GM23248 (cell line): ENCODE measurements at places on chromosomes 2 and 18. TPM values are rescaled to one million over a fixed set of nuclear protein-coding genes. Genes with fewer than 3 reads are reported as not detected.

POTEJ gene
- polyA plus RNA-seq = not detected in 2 replicates

CHRNA1 gene
- 0.16 and 0.27 TPM in 2 replicates for polyA plus RNA-seq

PLGLB2 gene
- polyA plus RNA-seq = 0.51 and 0.93 TPM in 2 replicates

POU3F3 gene
- polyA plus RNA-seq = not detected in 2 replicates

ALLC gene
- polyA plus RNA-seq = not detected in 2 replicates

INHBB gene
- 0.19 and 0.49 TPM in 2 replicates for polyA plus RNA-seq

KLHL14 gene
- not detected in 2 replicates for polyA plus RNA-seq

OTOS gene
- not detected in 2 replicates for polyA plus RNA-seq

SNORC gene
- polyA plus RNA-seq = 0.39 TPM in 1 of 2 replicates, not detected in the other

NAT8 gene
- not detected in 2 replicates for polyA plus RNA-seq

GRCh38 chr2:217642944-217643343 is 359.9 kb downstream of the TNS1 start:
- no peak for DNase-seq
- H3K27me3 ChIP-seq = no peaks in the 10 kb centered on the region
- no peaks in the 10 kb centered on the region for H3K36me3 ChIP-seq
- no peak overlapping the region for H3K27ac ChIP-seq
- H3K4me1 ChIP-seq = 0 out of 2 replicates have a peak, but pooled peaks cover 3% of the 10 kb centered on the region

DNA sequence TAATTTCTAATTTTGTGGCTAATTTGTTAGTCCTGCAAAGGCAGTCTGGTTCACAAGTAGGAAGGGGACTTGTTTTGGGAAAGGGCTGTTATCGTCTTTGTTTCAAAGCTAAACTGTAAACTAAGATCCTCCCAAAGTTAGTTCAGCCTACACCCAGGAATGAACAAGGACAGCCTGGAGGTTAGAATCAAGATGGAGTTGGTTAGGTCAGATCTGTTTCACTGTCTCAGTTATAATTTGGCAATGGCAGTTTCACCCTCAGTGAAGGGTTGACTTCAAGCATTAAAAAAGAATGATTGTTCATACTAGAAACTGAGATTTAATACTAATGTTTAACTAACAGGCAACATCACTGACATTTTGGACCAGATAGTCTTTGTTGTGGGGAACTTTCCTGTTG is 69.5 kb downstream of the KIAA2012 start:
- H3K27me3 ChIP-seq = no peaks in the 10 kb centered on the region
- DNase-seq = no peak
- H3K4me1 ChIP-seq = peaks cover 25% of the 10 kb centered on the region
- no peaks in the 10 kb centered on the region for H3K36me3 ChIP-seq

GRCh38 chr18:71529703-71530303 is 1014.3 kb downstream of the CBLN2 start:
- no peak for DNase-seq
- no peaks in the 10 kb centered on the region for H3K36me3 ChIP-seq
- H3K4me3 ChIP-seq = no peak overlapping the region
- H3K27me3 ChIP-seq = no peaks in the 10 kb centered on the region
- no peaks in the 10 kb centered on the region for H3K4me1 ChIP-seq
- H3K27ac ChIP-seq = no peak overlapping the region

DNA sequence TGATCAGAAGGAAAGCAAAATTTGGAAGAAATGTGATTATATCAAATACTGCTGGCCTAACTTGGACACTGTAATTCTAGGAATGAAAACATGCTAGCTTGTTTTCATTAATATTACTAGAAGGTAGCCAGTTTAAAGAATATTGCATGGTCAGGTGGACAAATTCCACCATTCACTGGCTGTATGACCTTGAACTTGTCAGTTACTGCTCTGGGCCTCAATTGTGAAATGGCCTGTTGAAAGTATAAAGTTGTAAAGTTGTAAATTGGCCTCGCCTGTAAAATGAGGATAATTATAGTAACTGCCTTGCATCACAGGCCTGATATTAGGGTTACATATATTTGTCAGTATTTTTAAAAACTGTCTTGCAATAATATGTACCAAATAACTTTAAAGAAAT is 398.4 kb upstream of the CHST9 start:
- no peak for DNase-seq
- H3K36me3 ChIP-seq = no peaks in the 10 kb centered on the region
- H3K27ac ChIP-seq = no peak overlapping the region
- no peaks in the 10 kb centered on the region for H3K27me3 ChIP-seq

DNA sequence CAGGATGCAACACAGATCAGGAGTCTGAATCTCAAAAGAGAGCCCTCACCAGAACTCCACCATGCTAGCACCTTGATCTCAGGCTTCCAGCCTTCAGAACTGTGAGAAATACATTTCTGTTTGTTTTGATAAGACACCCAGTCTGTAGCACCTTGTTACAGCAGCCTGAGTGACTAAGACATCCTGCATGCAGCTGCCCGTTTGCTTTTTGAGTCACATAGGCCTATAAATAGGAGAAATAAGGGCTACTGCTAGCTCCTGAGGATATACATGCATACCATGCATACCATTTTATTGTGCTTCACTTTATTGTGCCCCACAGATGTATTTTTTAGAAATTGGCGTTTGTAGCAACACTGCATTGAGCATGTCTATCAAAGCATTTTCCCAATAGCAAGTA is 337.8 kb downstream of the CDH2 start:
- H3K27ac ChIP-seq = no peak overlapping the region
- DNase-seq = peak; percentile 76
- no peaks in the 10 kb centered on the region for H3K36me3 ChIP-seq
- no peak overlapping the region for H3K4me3 ChIP-seq
- peaks cover 18% of the 10 kb centered on the region; the same call in 1 of the 2 replicates for H3K27me3 ChIP-seq
- peaks cover 27% of the 10 kb centered on the region for H3K4me1 ChIP-seq

DNA sequence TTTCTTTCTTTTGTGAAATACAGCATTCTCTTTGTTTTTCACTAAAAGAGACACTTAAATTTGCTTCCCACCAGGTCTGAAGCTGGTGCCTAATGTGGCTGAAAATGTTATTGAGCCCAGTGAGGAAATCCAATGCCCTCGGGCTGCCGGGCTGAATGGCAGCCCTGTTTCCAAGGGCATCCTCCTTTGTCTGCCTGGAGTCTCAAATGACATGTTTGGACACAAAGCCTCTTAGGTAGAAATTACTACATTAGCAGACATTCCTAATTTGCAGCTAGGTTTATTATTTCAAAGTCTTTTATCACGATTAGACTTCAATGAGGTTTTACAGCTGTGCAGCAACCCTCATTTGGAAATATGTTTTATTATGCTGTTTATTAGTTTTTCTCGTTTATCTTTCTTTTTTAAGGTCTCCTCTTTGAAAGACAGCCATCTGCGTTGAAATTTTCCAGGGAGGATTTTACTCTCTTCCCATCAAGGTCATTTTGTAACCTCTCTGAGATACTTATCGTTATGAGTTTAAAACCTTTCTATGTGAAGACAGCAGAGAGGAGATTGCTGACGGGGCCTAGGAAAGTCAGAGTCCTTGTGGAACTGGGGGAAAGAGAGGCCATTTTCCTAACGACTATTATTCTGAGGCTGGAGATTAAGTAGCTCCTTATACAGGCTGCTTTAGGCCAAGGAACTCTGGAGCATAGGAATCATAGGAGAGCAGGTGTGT is 59.0 kb upstream of the ZNF532 start:
- no peak for DNase-seq
- no peak overlapping the region for H3K4me3 ChIP-seq
- H3K36me3 ChIP-seq = no peaks in the 10 kb centered on the region
- no peak overlapping the region for H3K27ac ChIP-seq
- H3K27me3 ChIP-seq = no peaks in the 10 kb centered on the region
- H3K4me1 ChIP-seq = no peaks in the 10 kb centered on the region

GRCh38 chr18:41745166-41746049 is 209.6 kb upstream of the PIK3C3 start:
- peak; percentile 54 for DNase-seq
- no peaks in the 10 kb centered on the region for H3K36me3 ChIP-seq
- H3K27me3 ChIP-seq = peaks cover 24% of the 10 kb centered on the region
- H3K4me1 ChIP-seq = no peaks in the 10 kb centered on the region
- H3K27ac ChIP-seq = no peak overlapping the region

DNA sequence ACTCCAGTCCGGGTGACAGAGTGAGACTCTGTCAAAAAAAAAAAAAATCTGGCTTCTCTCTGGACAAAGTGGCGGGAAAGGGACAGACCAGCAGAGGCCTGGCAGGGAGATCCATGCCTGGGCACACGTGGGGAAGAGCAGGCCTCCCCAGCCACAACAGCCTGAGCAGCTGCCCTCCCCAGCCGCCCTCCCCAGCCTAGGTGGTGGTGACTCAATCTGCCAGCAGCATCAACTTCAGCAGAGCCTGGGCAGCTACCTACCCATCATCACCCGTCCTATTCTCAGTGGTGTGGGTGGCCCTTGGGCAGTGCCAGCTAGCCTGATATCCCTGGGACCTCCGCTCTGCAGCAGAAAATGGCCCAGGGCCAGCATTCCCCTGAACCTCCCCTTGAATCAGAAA is 612.4 kb downstream of the FBXO15 start:
- H3K27ac ChIP-seq = no peak overlapping the region
- no peaks in the 10 kb centered on the region for H3K4me1 ChIP-seq
- H3K27me3 ChIP-seq = no peaks in the 10 kb centered on the region
- no peak for DNase-seq
- H3K36me3 ChIP-seq = no peaks in the 10 kb centered on the region

GRCh38 chr2:150043172-150043500 is 444.3 kb downstream of the RND3 start:
- no peaks in the 10 kb centered on the region for H3K27me3 ChIP-seq
- no peak overlapping the region for H3K4me3 ChIP-seq
- no peak for DNase-seq
- H3K36me3 ChIP-seq = no peaks in the 10 kb centered on the region
- no peak overlapping the region for H3K27ac ChIP-seq

- H3K4me1 ChIP-seq = peaks cover 3% of the 10 kb centered on the region; the same call in 1 of the 2 replicates
- no peaks in the 10 kb centered on the region for H3K36me3 ChIP-seq
- peak; percentile 65 for DNase-seq
- H3K27me3 ChIP-seq = no peaks in the 10 kb centered on the region
- H3K27ac ChIP-seq = no peak overlapping the region
- no peak overlapping the region for H3K4me3 ChIP-seq
Measured at GRCh38 chr2:117771969-117772630, 42.4 kb upstream of the DDX18 start.

DNA sequence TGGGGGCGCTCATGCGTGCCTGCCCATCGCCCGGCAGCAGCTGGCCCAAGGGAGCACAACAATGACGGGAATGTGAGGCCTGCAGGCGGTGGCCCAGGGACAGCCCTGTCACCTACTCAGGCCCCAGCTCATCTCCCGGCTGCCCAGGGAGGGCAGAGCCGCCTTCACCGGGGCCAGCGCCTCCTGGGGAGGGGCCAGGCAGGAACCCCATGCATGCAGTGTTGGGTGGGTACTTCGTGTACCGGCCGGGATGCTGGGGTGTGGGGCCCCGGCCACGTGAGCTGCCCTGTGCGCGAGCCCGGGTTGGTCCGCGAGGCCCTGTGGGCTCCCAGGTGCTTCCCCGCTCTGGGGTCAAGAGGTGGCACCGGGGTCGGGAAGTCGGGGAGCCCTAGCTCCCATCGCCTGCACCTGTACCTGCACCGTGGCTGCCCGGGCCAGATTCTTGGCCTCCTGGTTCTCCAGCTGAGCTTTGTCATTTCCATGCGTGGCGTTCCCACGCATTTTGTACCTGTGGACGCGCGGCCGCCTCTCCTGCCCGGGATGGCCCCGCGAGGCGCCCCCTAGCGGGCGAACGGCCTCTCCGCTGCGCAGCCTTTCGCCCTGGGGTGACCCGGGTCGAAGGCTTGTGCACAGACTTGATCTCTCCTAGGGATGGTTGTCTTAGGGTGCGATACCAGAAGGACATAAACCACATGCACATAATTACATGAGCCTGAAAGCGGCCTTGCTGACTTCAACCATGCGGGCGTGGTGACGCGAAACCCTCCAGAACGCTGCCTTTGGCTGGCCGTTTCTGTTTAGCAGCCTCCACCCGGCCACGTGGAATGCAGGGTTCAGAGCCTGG is 950 bp downstream of the KLHL30 start:
- no peak for DNase-seq
- no peaks in the 10 kb centered on the region for H3K36me3 ChIP-seq
- no peak overlapping the region for H3K4me3 ChIP-seq
- H3K4me1 ChIP-seq = peaks cover 15% of the 10 kb centered on the region

GRCh38 chr2:233072838-233073237 is 12.7 kb downstream of the INPP5D start:
- no peaks in the 10 kb centered on the region for H3K36me3 ChIP-seq
- no peak overlapping the region for H3K27ac ChIP-seq
- no peak for DNase-seq
- H3K4me3 ChIP-seq = no peak overlapping the region
- peaks cover 49% of the 10 kb centered on the region for H3K27me3 ChIP-seq

DNA sequence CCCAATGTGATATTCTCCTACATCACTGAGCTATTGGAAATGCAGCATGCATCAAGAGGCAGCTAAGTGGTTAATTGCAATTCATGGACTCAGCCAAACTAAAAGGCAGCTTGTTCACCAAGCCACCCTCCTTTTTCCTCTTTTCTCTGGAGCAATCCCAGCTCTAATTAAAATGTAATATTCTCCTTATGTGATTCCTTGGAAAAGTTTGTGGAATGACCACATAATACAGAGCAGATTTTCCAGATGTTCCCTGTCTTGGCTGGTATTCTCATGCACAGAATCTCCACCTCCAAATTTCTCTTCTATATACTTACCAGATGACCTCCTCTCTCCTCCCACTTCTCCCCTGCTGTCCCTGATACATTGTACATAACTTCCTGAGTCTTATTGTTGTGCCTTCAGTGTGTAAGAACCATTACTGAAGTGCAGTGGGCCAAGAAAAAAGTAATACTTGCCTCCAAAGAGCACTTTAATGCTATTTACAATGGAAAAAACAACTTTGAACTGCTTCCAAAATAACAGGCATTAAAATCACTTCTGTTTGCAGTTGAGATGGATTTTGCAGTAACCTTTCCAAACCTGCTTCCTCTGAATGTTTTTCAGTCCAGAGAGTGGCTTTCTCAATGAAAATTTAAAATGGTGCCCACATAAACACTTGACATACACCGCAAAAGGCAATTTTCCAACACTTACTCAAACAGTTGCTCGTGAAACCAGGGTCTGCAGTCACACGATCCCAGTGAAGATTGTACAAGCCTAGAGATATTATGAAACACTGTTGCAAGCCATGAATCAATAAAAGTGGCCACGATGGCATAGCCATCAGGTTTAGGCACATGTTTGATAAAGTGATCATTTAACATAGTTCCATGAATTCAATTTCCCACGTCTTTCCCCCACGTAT is 258.0 kb downstream of the MTX2 start:
- H3K4me1 ChIP-seq = peaks cover 8% of the 10 kb centered on the region
- H3K27me3 ChIP-seq = no peaks in the 10 kb centered on the region
- no peaks in the 10 kb centered on the region for H3K36me3 ChIP-seq
- H3K27ac ChIP-seq = no peak overlapping the region
- DNase-seq = peak; percentile 27

- H3K4me1 ChIP-seq = no peaks in the 10 kb centered on the region
- H3K27me3 ChIP-seq = no peaks in the 10 kb centered on the region
- no peaks in the 10 kb centered on the region for H3K36me3 ChIP-seq
- H3K27ac ChIP-seq = no peak overlapping the region
Measured at GRCh38 chr18:56021136-56021808, 433.3 kb upstream of the TCF4 start.

DNA sequence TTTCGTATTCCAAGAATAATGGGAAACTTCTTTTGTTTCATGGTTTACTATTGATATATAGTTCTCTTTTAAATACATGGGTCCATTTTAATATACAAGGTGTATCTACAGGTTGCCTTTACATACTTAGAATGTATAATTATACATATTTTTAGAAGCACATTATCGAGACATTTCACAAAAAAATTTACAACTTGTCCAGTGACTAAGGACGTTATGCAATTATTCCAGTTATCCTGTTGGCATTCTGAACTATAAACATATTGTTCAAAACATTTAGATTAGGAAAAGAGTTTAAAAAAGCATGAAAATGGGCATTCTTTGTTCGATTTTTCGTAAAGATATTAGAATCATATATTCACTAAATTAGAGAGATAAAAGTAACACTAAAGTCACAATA is 344.6 kb upstream of the TMEFF2 start:
- H3K4me3 ChIP-seq = no peak overlapping the region
- H3K27ac ChIP-seq = no peak overlapping the region
- no peak for DNase-seq
- H3K4me1 ChIP-seq = no peaks in the 10 kb centered on the region
- H3K27me3 ChIP-seq = no peaks in the 10 kb centered on the region
